ENCODE measurements at places on chromosomes 13 and 19.

DNA sequence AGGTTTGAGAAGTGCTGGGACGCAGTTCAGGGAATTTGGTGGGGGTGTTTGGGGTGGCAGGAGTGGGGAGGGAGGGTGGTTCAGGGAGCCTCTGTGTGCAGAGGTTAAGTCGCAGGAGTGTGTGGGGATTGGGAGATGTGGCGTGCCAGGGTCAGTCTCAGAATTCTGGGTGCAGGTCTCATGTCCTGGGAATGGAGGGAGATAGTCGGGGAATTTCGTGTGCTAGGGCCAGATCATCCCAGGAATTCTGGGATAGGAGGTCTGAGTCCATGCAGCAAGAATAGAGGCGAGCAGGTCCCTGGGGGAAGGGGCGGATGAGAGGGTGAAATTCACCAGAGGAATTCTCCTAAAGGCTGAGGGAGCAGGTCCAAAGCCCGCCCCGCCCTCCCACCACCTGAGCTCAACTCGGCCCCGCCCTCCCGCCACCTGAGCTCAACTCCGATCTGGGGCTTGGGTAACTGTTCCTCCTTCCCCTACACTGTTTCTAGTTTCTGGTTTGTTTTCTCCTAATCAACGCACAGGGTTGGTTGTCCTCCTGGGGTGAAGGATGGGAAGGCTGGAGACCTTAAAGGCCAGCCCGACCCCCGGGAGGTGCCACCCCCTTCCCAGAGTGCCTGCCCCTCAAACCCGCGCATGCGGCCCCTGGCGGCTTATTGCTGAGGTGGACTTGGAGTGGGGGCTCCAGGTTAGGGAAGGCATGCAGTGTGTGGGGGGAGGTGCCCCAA, 15.2 kb downstream of the KCNC3 start:
- DNase-seq: no peak

GRCh38 chr13:32031025-32031814, at the start of gene FRY:
FRY (plus strand) TSS chr13:32031774; CDS start chr13:32031796, 22 bp downstream.
- DNase-seq: peak; percentile 9

- DNase-seq: no peak
These were observed 143.6 kb upstream of the SERP2 start for GRCh38 chr13:44230071-44230470.

DNA sequence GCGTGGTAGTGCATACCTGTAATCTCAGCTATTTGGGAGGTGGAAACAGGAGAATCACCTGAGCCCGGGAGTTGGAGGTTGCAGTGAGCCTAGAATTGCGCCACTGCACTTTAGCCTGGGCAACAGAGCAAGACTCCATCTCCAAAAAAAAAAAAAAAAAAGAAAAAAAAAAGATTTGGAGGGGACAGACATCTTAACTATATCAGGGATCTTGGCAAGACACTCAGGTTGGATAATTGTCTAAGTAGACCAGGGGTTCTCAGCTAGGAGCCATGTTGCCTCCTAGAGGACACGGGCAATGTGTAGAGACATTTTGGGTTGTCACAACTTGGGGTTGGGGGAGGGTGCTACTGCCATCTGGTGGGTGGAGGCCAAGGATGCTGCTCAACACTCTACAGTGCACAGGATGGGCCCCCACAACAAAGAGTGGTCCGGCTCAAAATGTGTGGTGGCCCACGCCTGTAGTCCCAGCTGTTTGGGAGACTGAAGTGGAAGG, 1.9 kb upstream of the ZNF580 start:
- no peak for DNase-seq

GRCh38 chr13:110312339-110313031, 5.4 kb downstream of the COL4A2 start:
- no peak for DNase-seq

GRCh38 chr13:42660333-42660965, 86.5 kb downstream of the TNFSF11 start:
- no peak for DNase-seq

GRCh38 chr13:45219938-45220375, 19.1 kb upstream of the KCTD4 start:
- DNase-seq: no peak

DNA sequence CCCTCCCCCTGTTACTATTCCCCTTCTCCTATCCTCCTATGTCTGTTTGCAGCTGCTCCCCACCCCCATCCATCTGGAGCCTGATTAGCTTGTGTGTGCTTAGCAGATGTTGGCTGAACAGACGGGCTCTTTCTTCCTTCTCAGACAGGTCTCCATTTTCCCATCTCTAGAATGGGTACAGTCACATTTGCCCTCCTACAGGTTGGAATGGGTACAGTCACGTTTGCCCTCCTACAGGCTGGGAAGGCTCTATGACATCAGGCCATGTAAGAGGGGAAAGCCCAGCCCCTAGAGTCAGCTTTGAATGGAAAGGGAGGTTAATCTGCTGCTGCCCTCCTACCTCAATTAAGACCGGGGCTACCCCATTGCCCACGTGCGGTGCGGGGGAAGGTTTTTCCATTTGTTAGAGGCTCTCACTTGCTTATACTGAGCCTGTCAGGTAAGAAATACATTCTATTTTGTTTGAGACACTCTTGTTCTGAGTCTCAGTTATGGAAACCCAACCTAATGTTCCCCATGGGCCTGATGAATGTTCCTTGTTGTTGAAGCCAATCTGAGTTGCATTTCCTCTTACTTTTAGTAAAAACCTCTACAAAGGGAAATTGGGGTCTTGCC, 2.2 kb upstream of the CLEC17A start:
- DNase-seq: no peak

DNA sequence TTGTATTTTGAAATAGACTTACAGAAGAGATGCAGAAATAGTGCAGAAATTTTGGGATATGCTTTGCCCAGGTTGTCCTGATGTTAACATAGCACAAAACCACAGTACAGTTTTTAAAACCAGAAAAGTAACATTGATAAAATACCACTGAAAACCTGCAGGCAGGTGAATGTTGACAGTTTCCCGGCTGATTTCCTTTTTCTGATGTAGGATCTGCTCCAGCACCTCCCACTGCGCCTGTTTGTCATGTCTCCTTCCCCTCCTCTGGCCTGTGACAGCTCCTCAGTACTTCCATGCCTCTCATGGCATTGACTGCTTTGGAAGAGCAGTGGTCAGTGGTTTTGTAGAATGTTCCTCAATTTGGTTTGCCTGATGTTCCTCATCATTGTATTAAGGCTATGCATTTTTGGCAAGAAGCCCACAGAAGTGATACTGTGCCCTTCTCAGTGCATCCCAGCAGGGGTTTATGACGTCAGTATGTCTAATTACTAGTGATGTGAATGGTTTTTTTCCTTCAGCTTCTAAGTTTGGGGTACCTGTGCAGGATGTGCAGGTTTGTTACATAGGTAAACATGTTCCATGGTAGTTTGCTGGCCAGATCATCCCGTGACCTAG, 31.0 kb downstream of the TDRD12 start:
- no peak for DNase-seq

- DNase-seq: no peak
These were observed 1447.6 kb downstream of the UQCRFS1 start for GRCh38 chr19:27765397-27765796.

GRCh38 chr13:45925151-45925550, 73.6 kb upstream of the SIAH3 start:
- DNase-seq: no peak

DNA sequence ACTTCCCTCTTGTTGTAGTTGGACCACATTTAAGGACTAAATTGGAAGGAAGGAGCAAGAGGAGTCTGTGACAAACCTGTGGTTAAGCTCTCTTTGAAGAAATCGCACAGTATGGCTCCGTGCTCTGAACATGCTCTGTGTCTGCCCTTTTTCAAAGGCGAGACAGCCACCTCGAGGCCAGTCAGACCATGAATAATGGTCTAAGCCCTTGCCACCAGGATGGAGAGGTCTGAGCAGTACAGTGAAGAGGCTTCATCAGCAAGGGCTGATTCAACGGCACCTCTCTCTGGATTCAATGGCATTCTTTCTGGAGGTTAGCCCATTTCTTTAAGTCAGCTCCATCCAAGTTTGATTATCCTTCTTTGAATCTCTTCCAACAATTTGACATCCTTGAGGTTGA, 30.9 kb downstream of the FAM216B start:
- DNase-seq: no peak

DNA sequence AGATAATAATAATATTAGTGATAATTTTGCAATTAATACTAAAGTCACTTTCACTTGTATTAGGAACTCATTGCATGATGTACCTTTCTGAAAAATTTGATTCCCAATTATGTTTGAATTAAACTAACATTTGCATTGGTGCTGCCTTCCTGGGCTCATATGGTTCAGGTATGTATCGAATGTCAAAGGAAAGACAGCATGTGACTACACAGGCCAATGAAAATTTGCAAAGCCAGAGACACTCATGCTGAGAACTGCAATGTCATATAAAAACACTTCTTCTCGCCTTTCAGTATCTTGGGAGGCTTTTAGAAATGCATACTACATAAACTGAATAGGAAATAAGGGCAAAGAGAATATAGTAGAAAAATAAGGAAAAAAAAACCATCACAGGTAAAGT, 44.3 kb downstream of the RAP2A start:
- DNase-seq: no peak

- DNase-seq: no peak
These were observed 27.0 kb downstream of the ZIC5 start for GRCh38 chr13:99944606-99945005.

GRCh38 chr19:50203281-50204080, at the start of gene MYH14:
MYH14 (plus strand) TSS chr19:50203622; CDS start chr19:50210366, 6,744 bp downstream.
- no peak for DNase-seq

DNA sequence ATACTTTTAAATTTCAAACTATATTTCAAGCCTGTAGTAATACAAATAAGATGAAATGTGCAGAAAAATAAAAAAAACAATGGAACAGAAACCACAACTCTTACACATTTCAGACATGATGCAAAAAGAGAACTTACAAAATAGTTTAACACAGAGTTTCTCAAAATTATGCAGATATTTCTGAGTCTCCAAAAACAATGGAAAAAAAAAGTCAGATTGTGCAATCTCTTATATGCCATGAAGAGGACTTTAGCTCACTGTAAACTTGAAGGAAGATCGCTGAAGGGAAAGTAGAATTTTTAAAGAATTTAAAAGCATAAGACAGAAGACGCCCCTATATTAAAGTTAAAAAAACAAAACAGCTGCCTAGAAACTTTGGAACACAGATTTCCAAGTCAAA, 20.4 kb downstream of the ZNF708 start:
- DNase-seq: no peak

DNA sequence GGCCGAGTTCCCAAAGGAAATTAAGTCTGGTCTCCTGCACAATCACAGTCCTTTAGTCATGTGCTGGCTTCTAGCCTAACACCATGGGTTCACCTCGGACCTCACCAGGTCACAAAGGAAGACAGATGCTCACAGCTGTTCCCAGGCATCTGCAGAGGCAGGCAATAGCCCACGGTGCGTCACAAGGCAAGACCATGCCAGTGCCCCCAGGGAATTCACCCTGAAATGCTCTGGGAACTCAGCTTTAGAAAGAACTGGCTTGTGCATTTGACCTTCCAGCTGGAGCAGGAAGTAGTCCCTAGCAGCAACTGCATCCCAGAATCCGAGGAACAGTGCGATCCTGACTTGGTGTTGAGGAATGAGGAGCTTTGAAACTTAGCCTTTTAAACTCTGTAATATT, 96.8 kb upstream of the WASF3 start:
- DNase-seq: no peak

GRCh38 chr19:57803265-57803593, 11.5 kb downstream of the ZNF552 start:
- no peak for DNase-seq

DNA sequence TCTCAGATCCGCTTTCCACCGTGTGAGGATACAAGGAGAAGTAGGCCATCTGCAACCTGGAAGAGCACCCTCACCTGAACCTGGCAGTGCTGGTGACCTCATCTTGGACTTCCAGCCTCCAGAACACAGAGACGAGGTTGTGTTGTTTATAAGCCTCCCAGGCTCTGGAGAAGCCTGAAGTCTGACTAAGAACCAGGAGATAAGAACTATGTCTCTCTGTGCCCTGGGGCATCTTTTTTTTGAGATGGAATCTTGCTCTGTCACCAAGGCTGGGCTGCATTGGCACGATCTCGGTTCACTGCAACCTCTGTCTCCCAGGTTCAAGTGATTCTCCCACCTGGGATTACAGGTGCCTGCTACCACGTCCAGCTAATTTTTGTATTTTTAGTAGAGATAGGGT, 14.5 kb downstream of the FCGBP start:
- no peak for DNase-seq

GRCh38 chr13:44471686-44472085, 98.1 kb downstream of the SERP2 start:
- no peak for DNase-seq

DNA sequence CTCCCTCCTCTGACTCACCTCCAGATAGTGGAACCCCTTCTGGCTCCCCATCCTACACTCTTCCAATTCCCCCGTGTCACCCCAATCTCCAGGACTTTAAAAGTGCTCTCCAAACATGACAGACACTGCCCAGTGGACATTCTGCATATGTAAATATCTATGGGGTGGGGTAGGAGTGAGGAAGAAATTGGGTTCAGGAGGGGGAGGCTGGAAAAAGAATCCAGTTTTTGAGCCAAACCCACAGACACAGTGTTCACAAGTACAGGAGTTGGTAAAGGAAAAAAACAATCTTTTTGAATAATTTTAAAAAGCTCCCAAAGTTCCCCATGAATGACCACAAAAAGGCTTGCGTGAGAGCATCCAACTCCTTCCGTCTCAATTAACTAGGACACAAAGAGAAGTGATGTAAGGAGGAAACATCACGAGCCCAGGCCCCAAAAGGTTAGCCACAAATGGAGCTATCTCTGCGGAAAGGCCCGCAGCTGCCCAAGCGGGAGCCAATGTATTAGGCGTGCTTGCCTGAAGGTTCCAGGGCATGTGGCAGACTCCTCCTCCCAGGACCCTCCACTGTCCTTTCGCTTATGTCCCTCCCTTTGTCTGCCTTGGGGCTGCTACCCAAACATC, 18.0 kb downstream of the ZC3H4 start:
- no peak for DNase-seq

DNA sequence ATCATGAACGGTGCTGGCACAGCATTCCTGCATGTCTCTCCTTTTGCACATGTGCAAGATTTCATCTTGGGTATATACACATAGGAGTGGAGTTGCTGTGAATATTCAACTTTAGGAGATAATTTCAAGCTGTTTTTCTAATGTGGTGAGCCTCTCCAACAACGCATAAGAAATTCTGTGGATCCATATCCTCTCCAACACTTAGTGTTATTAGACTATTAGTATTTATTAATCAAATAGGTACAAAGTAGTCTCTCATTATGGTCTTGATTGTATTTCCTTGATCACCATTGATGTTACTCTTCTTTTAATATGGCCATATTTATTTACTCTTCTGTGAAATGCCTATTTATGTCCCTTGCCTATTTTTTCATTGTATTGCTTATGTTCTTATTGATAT, 114.5 kb downstream of the URI1 start:
- DNase-seq: no peak
